H4 (cell line): ENCODE measurements at places on chromosomes 16 and 17. TPM values are rescaled to one million over a fixed set of nuclear protein-coding genes. Genes with fewer than 3 reads are reported as not detected.

The TMEM235 gene
- total RNA-seq, result not detected in 2 replicates

DNA sequence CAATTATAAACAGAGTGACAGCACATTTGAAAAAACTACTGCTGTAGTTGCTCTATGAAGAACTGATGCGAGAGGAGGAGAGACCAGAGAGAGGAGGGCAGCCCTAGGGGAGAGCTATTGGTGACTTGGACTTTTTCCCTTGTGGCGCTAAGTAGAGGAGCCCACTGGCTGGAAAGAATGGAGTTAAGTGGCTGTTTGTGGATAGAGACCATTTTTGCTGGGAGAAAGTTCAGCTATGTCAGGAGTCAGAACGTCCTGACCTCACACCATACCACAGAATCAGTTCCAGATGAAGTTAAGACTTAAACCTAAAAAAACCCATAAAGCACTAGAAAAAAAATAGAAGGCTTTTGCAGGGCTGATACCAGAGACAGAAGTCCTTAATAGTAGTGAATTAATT is 2.0 kb downstream of the POLR2A start:
- DNase-seq, result no peak

DNA sequence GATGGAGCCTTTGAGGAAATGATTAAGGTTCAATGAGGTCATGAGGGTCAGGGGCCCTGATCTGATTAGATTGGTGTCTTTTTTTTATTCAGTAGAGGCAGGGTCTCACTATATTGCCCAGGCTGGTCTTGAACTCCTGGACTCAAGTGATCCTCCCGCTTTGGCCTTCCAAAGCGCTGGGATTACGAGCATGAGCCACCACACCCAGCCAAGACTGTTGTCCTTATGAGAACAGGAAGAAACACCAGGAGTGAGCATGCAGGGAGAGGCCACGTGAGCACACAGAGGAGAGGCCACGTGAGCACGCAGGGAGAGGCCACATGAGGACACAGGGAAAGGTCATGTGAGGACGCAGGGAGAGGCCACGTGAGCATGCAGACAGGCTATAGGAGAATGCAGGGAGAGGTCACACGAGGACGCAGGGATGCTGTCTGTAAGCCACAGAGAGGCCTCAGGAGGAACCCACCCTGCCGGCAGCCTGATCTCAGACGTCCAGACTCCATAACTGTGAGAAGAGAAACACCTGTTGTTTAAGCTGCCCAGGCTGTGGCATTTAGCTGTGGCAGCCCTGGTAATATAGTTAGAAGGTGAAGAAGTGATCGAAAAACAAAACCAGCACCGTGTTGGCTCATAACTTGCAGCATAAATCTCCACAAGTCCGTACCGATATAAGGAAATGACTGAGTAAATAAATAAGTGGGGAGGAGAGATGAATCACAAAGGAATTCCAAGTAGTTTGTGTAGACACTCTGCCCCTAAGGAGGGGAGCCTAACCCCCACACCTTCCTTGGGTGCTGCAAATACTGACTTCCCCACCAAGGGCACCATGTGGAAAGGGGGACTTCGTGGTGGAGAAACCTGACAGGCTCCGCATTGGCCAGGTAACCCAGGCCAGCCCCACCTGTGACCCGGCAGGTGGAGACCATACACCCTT is 14.6 kb upstream of the CSNK1D start:
- DNase-seq, result peak; percentile 100

DNA sequence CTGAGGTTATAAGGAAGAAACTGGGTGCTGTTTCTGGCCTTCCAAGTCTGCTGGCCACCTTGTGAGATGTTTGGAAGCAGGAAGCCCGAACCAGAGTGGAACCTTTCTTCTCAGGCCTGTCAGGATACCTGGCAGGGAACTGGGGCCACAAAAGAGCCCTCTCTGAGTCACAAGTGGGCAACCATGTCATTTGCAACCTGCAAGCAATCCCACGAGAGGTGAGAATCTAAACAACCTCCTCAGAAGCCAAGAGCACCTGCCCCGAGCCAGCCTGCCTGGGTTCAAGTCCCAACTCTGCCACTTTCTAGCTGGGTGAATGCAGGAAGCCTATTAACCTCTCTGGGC is 3.3 kb downstream of the COTL1 start:
- no peak for DNase-seq
